ENCODE measurements at places on chromosomes 5 and 9. TPM values are rescaled to one million over a fixed set of nuclear protein-coding genes. Genes with fewer than 3 reads are reported as not detected.

DNA sequence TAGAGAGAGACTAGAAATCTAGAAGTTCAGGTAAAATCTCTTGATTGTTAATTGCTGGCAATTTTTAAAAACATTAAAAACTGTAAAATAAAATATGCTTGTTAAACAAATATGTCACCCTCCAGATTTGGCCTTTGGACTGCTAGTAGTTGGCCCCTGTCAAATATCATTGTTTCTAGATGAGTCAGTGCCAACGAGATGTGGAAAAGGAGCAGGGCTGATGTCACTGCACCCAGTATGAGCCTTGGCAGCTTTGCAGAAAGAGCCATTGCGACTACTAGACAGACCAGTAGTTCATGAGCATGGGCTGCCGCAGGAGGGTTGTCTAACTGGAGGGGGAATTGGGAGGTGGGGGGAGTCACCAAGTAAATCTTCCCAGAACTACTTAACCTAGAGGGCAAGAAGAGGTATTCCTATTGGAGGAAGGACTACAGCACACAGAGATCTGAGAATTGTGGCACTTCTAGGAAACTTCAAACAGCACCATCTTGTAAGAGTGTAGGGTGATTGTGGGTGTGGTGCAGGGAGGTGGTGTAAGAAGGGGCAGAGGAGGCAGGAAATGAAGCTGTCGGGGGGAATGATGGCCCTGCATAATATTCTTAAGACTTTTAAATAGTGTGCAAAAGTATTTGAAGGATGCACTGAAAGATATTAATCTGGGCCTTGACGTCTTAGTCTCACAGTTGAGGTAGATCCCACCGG lies 7.1 kb upstream of the DOCK2 start:
- peak; percentile 62 for DNase-seq

- no peak for DNase-seq
These were observed 996 bp downstream of the NXNL2 start for GRCh38 chr9:88536023-88536324.

- no peak for DNase-seq
These were observed 33.3 kb downstream of the RAPGEF1 start for GRCh38 chr9:131706608-131706970.

DNA sequence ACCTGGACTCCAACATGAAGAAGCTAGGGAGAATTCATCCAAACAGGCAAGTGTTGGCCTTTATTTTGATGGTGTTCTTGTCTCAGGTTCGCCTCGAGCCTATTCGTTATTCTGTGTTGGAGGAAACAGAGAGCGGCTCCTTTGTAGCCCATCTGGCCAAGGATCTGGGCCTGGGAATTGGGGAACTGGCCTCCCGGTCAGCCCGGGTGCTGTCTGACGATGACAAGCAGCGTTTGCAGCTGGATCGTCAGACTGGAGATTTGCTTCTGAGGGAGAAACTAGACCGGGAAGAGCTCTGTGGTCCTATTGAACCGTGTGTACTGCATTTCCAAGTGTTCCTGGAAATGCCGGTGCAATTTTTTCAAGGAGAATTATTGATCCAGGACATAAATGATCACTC lies 367 bp downstream of the PCDHB4 start:
- no peak for DNase-seq

DNA sequence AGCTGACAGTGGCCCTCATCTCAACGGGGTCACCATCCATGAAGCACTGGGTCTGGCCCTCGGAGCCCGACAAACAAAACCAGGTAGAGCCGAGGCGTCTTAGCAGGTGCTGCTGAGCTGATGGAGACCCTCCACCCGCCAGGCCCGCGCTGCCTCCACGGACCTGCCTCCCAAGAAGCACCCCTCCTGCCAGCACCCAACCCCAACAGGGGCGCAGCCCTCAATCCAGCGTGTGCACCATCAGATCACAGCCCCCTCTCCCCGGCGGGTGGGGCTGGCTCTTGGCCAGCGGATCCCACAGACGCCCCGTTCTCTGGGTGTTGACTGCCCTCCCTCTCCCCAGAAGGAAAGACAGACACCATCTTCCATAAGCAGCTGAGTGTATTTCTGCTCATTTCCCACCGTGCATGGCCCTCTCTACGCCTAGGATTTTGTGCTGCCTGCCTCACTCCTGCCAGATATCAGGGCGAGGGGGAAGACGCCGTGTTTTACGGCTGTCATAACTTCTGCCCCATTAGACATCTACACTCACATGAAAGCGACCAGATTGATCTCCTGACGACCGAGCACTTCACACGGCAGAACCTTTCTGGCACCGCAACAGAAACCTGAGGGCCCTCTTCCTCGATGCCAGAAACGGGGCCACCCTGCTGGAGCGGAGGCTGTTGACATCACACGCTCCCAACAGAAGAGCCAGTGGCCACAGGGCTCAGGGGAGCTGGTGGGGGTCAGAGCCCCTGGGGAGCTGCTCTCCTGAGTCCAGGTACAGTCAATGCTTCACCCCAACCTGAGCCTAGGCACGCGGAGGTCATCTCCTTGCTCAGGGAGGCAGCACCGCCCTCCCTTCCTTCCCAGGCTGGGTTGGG lies 12.4 kb downstream of the NACC2 start:
- DNase-seq: no peak

PCDH12 gene
- under 0.01 TPM for total RNA-seq

DNA sequence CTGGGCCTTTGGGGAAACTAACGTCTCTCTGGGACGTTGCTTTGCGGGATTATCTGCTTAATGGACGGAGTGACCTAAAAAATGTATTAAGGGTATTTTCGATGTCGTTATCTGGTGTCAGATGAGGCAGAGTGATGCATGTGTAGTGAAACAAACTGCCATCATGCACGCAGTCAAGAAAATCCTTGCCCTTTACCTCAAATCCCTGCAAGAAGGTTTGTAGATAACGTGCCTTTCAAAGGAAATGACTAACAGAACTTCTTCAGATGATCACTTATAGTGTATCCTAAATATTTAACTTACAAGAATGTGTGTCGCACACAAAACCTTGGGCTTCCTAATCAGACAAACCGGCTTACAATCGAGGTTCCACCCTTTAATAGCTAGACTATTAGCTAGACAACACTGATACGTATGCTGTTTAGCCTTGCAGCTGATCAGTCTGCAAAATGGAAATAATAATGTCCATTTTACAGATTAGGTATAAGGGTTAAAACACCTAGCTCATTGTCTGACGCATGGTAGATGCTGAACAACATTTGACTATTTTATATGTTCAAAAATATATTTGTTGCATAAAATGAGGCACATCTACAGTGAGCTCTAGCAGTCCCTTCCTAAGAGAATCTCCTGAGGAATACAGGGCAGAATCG lies 541 bp upstream of the TBCA start:
- no peak for DNase-seq

- DNase-seq: no peak
These were observed 44.6 kb downstream of the MVB12B start for GRCh38 chr9:126371007-126371870.

RLN2 gene
- 6.0 TPM for total RNA-seq

DNA sequence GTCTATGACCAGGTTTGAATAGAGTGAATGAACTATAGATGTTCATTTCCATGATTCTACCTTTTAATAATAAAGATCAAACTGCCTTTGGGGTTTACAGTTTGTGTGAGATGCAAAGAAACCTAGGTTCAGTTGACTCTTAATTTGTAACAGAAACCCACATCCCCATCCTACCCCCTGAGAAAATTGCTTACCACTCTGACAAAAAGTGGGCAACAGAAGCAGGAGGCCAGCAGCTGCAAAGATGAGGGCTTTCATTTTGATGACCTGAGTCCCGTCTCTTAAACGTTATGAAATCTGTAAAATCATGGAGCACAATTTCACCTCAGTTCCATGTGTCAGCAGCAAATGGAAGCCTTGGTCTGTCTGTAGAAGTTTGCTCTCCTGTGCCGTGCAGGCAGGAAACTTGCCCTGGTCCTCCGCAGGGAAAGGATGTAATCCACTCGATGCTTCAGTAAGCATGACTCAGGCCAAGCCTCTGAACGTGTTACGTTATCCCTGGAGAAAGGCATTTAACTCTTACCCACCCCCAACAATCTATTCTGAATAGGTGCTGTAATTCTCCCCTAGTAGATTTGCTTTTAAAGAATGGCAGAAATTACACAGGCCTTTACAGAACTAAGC lies at the start of gene F2RL2:
F2RL2 (minus strand) TSS at position 431 of the 624 bp plus-strand sequence; CDS start at position 258, 173 bp downstream.
- DNase-seq: peak; percentile 43

DNA sequence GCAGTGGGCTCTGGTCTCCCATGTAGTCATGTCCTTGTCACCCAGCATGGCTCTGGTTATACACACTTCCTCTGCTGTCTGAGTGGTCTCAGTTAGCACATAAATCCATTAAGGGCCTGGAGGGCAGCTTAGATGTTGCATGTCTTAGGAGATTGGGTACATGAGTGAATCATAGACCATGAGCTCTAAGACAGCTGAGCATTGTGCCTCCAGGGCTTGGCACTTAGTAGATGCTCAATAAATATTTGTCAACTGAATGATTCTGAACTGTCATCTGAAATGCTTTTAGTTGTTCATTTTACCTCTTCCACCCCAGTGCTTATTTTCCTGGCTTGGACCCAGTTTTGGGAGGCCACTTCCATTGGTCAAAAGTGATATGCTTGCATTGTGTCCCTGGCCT lies 135.6 kb downstream of the BOD1 start:
- no peak for DNase-seq

UCK1 gene
- total RNA-seq: 22.4 TPM

DNA sequence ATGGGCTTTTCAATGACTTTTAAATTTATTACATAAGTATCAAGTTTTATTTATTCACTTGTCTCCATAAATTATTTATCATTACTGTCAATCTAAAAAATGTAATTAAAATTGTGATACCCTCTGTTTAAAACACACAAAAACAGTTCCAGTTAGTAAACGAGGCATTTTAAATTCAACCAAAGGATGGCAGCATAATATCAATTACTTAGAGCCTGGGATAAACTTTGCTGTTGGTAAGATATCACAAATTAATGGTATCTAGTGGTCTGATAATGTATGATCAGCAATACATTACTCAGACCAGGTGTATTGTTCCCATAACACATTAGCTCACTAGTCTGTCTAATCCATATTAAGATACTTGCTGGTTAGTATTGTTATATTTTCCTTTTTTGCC lies 9.6 kb upstream of the IFNE start:
- no peak for DNase-seq

WWC1 gene
- total RNA-seq: 94.5 TPM

GRCh38 chr5:100537946-100538345 lies 2.8 kb downstream of the FAM174A start:
- DNase-seq: no peak

DNA sequence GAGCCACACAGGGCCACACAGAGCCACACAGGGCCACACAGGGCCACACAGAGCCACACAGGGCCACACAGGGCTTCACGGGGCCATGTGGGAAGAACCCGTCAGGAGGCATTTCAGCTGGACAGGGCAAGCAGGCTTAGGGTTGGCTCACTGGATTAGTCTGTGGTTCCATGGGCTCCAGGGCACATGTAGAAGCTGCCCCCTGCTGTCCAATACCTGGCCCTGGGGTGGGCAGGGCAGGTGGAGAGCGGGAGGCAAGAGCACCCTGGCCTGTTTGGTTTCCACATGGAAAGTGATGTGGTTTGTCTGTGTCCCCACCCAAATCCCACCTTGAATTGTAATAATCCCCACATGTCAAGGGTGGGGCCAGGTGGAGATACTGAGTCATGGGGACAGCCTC lies 16.4 kb upstream of the LPCAT1 start:
- DNase-seq: no peak

GRCh38 chr5:157046041-157046440 lies 12.9 kb downstream of the HAVCR1 start:
- peak; percentile 98 for DNase-seq

TYRP1 gene
- total RNA-seq: not detected

GRCh38 chr5:167709625-167710024 lies 581.8 kb upstream of the WWC1 start:
- DNase-seq: no peak

DNA sequence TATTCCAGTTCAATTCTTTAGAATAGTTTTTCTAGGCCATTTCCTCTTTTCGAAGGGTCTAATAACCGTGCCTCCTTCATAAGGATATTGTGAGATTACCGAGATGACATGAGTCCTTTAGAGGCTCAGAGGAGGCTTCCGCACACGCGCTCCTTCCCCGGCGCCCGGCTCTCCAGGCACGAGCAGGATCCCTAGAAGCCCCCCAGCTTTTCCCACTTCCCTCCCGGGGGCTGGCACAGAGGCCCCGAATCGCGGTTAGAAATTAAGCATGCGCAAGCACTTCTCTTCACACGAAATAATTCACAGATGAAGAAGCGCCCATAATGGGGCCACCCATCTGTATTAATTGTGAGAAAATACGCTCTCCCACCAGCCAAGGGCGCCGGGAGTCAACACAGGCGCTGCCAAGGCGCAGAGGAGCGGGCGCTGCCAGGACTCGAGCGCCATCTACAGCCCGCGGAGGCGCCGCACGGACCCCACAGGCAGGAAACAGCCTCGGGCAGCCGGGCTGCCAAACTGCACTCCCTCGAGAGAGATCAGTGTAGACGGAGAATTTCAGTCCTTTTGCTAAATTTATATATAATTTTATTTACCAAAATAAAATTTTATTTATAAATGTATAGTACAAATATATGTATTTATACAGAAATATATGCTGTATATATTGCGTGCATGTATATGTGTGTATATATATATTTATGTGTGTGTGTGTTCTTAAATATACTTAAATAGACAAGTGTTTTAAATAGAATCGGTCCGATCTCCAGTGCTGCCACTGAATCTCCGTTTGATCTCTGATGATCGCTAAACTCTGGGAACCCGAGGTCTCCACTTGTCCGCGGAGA lies 258.1 kb upstream of the NFIL3 start:
- no peak for DNase-seq

DNA sequence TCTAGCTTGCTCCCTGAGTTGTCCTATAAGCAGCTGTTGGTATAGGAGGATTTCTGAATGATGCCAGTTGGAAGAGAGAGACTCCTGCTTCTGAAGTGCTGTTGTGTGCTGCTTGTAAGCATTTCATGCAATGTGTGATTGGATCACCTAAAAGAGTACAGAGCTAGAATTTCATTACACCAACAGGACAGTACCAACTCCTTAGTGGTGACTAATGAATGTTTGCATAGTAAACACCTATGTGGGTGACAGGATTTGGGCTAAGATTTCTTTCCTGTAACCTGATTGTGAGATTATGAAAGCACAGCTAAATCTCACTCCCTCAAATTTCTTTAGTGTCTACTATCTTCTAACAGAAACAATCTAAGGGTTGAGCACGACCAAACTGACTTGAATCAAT lies 67.0 kb downstream of the GCNT1 start:
- DNase-seq: no peak

- DNase-seq: no peak
These were observed 3.1 kb downstream of the CETN3 start for GRCh38 chr5:90406466-90406865.

TMEM174 gene
- not detected for total RNA-seq

GRCh38 chr9:92525306-92525705 lies 10.5 kb downstream of the ECM2 start:
- DNase-seq: no peak

FOXD4L4 gene
- total RNA-seq: not detected
